Lung (tissue), 17 donors: ENCODE measurements at places on chromosomes 6 and 20. TPM values are rescaled to one million over a fixed set of nuclear protein-coding genes. Genes with fewer than 3 reads are reported as not detected.

- H3K4me3 ChIP-seq = no peak overlapping the region
- no peak overlapping the region for H3K27ac ChIP-seq
- H3K4me1 ChIP-seq = no peaks in the 10 kb centered on the region
- H3K36me3 ChIP-seq = no peaks in the 10 kb centered on the region
Measured at GRCh38 chr20:2767768-2768631, 32.4 kb downstream of the CPXM1 start.

- H3K27ac ChIP-seq = peak overlapping the region; percentile 45
- H3K27me3 ChIP-seq = no peaks in the 10 kb centered on the region
- no peak overlapping the region for H3K4me3 ChIP-seq
Measured at GRCh38 chr6:136586295-136586694, 36.1 kb upstream of the MAP7 start.

GRCh38 chr6:163417595-163417994 is 3.1 kb downstream of the QKI start:
- peaks cover 4% of the 10 kb centered on the region for H3K36me3 ChIP-seq
- no peaks in the 10 kb centered on the region for H3K27me3 ChIP-seq
- H3K4me1 ChIP-seq = no peaks in the 10 kb centered on the region
- peak overlapping the region; percentile 93 for H3K27ac ChIP-seq

DNA sequence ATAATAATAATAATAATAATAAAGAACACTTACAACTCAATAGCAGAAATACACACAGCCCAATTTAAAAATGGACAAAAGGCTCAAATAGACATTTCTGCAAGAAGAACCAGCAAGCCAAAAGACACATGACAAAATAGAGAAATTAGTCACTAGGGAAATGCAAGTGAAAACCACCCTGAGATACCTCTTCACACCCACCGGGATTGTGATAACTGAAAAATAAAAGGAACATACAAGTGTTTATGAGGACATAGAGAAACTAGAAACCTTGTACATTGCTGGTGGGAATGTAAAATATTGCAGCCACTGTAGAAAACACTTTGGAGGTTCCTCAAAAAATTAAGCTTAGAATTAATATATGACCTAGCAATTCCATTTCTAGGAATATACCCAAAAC is 59.2 kb downstream of the ZDHHC14 start:
- no peak overlapping the region for H3K4me3 ChIP-seq
- H3K4me1 ChIP-seq = peaks cover 10% of the 10 kb centered on the region
- no peak for DNase-seq
- H3K27me3 ChIP-seq = no peaks in the 10 kb centered on the region
- H3K27ac ChIP-seq = no peak overlapping the region

GRCh38 chr6:133352046-133352445 is 110.9 kb downstream of the EYA4 start:
- no peak overlapping the region for H3K27ac ChIP-seq
- DNase-seq = no peak
- no peaks in the 10 kb centered on the region for H3K4me1 ChIP-seq
- no peak overlapping the region for H3K4me3 ChIP-seq
- no peaks in the 10 kb centered on the region for H3K27me3 ChIP-seq
- H3K36me3 ChIP-seq = no peaks in the 10 kb centered on the region

- H3K4me3 ChIP-seq = no peak overlapping the region
- H3K27ac ChIP-seq = no peak overlapping the region
- DNase-seq = no peak
Measured at GRCh38 chr6:41494212-41495110, 51.7 kb upstream of the FOXP4 start.

GRCh38 chr20:21167261-21167660 is 41.4 kb downstream of the KIZ start:
- DNase-seq = no peak
- no peak overlapping the region for H3K4me3 ChIP-seq
- H3K27me3 ChIP-seq = no peaks in the 10 kb centered on the region
- no peak overlapping the region for H3K27ac ChIP-seq
- H3K36me3 ChIP-seq = peaks cover 15% of the 10 kb centered on the region

CDH4 gene
- 2.1 TPM for total RNA-seq

- H3K4me1 ChIP-seq = no peaks in the 10 kb centered on the region
- no peak overlapping the region for H3K27ac ChIP-seq
- no peaks in the 10 kb centered on the region for H3K27me3 ChIP-seq
Measured at GRCh38 chr20:1434571-1435336, 31.9 kb downstream of the NSFL1C start.

DNA sequence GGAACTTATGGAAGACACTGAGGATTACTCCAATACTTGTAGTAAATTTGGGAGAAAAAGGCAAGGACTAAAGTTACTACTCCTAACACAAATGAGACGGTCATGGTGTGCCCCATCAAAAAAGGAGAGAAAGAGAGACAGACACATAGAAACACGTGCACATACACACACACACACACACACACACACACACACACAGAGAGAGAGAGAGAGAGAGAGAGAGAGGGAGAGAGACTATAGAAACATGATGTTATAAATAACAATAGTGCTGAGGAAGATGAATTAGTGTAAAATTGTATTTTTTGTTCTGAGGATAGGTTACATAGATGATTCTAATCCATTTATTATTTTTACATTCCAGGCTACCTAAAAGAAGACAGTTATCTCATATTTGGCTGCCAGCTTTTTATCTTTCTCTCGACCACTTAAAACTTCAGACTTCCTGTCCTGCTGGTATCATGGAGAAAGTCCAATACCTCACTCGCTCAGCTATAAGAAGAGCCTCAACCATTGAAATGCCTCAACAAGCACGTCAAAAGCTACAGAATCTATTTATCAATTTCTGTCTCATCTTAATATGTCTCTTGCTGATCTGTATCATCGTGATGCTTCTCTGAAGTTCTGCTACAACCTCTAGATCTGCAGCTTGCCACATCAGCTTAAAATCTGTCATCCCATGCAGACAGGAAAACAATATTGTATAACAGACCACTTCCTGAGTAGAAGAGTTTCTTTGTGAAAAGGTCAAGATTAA is 10.5 kb downstream of the PLN start:
- no peaks in the 10 kb centered on the region for H3K36me3 ChIP-seq
- H3K27ac ChIP-seq = no peak overlapping the region
- no peaks in the 10 kb centered on the region for H3K27me3 ChIP-seq
- H3K4me3 ChIP-seq = no peak overlapping the region

- H3K4me1 ChIP-seq = no peaks in the 10 kb centered on the region
- no peak for DNase-seq
- H3K27me3 ChIP-seq = no peaks in the 10 kb centered on the region
- H3K36me3 ChIP-seq = no peaks in the 10 kb centered on the region
- H3K27ac ChIP-seq = no peak overlapping the region
- no peak overlapping the region for H3K4me3 ChIP-seq
Measured at GRCh38 chr6:72741083-72741482, 119.2 kb downstream of the KCNQ5 start.

TSBP1 gene
- total RNA-seq = not detected

- H3K4me1 ChIP-seq = no peaks in the 10 kb centered on the region
- H3K36me3 ChIP-seq = no peaks in the 10 kb centered on the region
- no peaks in the 10 kb centered on the region for H3K27me3 ChIP-seq
- H3K4me3 ChIP-seq = no peak overlapping the region
- no peak overlapping the region for H3K27ac ChIP-seq
Measured at GRCh38 chr20:1866834-1867233, 28.4 kb upstream of the SIRPA start.

- no peak for DNase-seq
- H3K27ac ChIP-seq = no peak overlapping the region
- H3K27me3 ChIP-seq = no peaks in the 10 kb centered on the region
- no peaks in the 10 kb centered on the region for H3K36me3 ChIP-seq
- no peak overlapping the region for H3K4me3 ChIP-seq
Measured at GRCh38 chr6:166410426-166410935, 27.7 kb upstream of the MPC1 start.

MYLK4 gene
- total RNA-seq = 0.86 TPM

DNA sequence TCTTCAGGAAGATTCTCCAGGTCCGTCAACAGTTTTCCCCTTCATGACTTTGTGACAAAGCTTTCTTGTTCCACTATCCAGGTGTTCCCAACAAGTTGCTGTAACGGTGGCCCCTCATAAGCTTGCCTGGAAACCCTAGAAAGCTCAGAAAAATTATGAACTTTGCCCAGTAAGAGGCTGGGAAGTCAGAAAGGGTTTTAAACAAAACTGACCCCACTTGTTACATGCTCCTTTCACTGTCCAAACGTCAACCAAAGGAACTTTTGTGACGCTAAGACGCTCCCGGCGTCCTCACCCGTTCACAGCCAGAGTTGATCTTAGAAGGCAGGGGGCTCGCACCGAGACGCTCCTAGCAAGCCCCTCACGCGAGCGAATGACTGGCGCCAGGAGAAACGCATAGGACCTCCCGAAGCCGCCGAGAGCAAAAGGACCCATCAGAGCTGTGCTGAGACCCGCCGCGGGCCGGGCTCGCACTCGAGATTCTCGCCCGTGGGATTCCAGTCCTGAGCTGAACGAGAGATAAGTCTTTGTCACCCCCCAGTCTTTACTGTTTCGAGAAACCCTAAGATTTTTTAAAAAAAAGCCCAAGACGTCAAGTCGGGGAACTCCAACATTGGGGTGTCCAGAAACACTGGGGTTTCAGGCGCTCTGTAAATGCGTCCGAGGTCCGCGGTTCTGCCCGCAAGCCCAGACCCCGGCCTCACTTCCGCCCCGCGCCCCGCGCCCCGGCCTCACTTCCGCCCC is 544 bp upstream of the ACAT2 start:
- peak overlapping the region; percentile 58 for H3K4me3 ChIP-seq
- no peak for DNase-seq
- H3K4me1 ChIP-seq = peaks cover 6% of the 10 kb centered on the region
- H3K36me3 ChIP-seq = peaks cover 4% of the 10 kb centered on the region
- H3K27ac ChIP-seq = peak overlapping the region; percentile 83

- H3K27ac ChIP-seq = no peak overlapping the region
- H3K36me3 ChIP-seq = no peaks in the 10 kb centered on the region
- H3K27me3 ChIP-seq = no peaks in the 10 kb centered on the region
Measured at GRCh38 chr20:19301843-19302242, 89.4 kb downstream of the SLC24A3 start.

GRCh38 chr20:35319192-35319870 is 27.1 kb upstream of the FAM83C start:
- peaks cover 8% of the 10 kb centered on the region for H3K4me1 ChIP-seq
- DNase-seq = no peak
- H3K36me3 ChIP-seq = no peaks in the 10 kb centered on the region
- H3K27me3 ChIP-seq = no peaks in the 10 kb centered on the region
- no peak overlapping the region for H3K4me3 ChIP-seq
- peak overlapping the region; percentile 23 for H3K27ac ChIP-seq

- H3K4me3 ChIP-seq = no peak overlapping the region
- DNase-seq = no peak
- H3K27me3 ChIP-seq = no peaks in the 10 kb centered on the region
- no peaks in the 10 kb centered on the region for H3K4me1 ChIP-seq
- no peaks in the 10 kb centered on the region for H3K36me3 ChIP-seq
- no peak overlapping the region for H3K27ac ChIP-seq
Measured at GRCh38 chr6:153024709-153025017, 22.2 kb upstream of the MTRF1L start.

GRCh38 chr6:42278131-42278853 is 60.6 kb upstream of the MRPS10 start:
- H3K36me3 ChIP-seq = no peaks in the 10 kb centered on the region
- DNase-seq = no peak
- peaks cover 17% of the 10 kb centered on the region for H3K4me1 ChIP-seq

GRCh38 chr6:15382712-15383111 is 136.8 kb downstream of the JARID2 start:
- no peak for DNase-seq
- no peaks in the 10 kb centered on the region for H3K27me3 ChIP-seq
- peaks cover 29% of the 10 kb centered on the region for H3K4me1 ChIP-seq
- no peak overlapping the region for H3K27ac ChIP-seq
- no peak overlapping the region for H3K4me3 ChIP-seq
- H3K36me3 ChIP-seq = no peaks in the 10 kb centered on the region

DNA sequence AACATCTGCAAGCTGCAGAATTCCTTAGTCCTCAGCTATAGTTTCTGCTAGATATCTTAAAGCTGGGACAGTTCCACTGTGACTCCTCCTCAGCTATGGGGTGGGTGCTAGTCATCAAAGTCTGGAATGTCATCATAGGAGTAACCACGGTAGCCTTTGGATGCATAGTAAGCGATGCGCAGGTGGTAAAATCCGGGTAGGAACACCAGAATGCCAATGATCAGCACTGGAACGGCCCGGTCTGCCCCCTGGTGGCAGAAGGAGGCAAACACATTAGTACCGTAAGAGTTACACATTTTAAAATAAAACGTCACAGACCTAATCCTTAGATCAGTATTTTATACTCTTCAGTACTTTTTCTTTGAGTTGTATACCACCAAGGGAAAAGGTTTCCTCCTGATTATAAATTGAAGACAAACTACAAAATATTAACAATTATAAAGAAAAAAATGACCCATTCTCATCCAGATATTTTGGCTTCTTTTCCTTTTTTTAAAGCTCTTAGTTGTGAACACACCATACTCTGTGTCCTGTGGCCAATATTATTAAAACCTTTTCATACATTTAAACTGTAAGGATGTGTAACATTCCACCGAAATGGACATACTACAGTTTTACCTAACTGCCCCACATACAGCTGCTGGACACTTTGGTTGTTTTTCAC is 18.9 kb downstream of the PCNA start:
- H3K36me3 ChIP-seq = peaks cover 29% of the 10 kb centered on the region
- no peaks in the 10 kb centered on the region for H3K27me3 ChIP-seq
- peak; percentile 65 for DNase-seq
- no peaks in the 10 kb centered on the region for H3K4me1 ChIP-seq
- H3K27ac ChIP-seq = no peak overlapping the region
- H3K4me3 ChIP-seq = no peak overlapping the region

LCA5 gene
- 27.3 TPM for total RNA-seq

F13A1 gene
- 69.9 TPM for total RNA-seq

DNA sequence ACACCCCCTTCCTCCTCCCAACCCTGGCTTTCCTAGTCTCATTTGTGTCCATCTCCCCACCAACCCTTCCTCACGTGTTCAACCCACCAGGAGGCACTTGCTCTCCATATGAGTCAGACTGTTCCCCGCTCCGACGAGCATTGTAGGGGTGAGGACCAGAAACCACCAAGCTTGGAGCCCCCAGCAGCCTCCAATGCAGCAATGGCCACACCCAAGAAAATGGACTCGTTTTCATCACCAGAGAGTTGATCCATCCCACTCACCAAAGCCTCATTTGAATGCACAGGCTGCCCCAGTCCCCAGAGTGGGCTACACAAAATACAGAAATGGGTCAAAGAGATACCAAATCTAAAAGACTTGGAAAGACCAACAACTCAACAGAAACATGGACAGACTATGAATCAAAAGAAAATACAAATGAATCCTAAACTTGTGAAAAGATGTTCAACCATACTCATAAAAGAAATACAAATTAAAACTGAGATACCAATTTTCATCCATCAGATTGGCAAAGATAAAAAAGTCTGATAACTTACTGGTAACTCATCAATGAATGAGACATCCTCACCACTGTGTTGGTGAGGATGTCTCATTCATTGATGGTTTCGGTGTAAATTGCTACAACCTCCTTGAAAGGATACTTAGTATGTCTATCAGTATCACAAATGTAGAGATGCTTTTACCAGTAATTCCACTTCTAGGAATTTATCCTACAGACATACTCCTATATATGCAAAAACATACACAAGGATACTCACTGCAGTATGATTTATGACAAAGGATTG is 68.1 kb downstream of the TRERF1 start:
- H3K4me1 ChIP-seq = peaks cover 2% of the 10 kb centered on the region
- no peak for DNase-seq
- H3K27ac ChIP-seq = no peak overlapping the region
- H3K4me3 ChIP-seq = no peak overlapping the region

SH3BGRL2 gene
- total RNA-seq = 19.6 TPM

CCDC170 gene
- total RNA-seq = 24.1 TPM

GRCh38 chr6:37050045-37050853 is 44.8 kb downstream of the FGD2 start:
- H3K27me3 ChIP-seq = no peaks in the 10 kb centered on the region
- peaks cover 5% of the 10 kb centered on the region for H3K4me1 ChIP-seq
- H3K27ac ChIP-seq = no peak overlapping the region
- H3K4me3 ChIP-seq = no peak overlapping the region
- H3K36me3 ChIP-seq = no peaks in the 10 kb centered on the region
